ENCODE measurements at places on chromosomes 7 and 10. TPM values are rescaled to one million over a fixed set of nuclear protein-coding genes. Genes with fewer than 3 reads are reported as not detected.

The OR2A12 gene
- polyA plus RNA-seq: not detected

The WNT8B gene
- 0.63 TPM for polyA plus RNA-seq

The ZNF503 gene
- 37.3 TPM for polyA plus RNA-seq

The HOXA2 gene
- 11.6 TPM for polyA plus RNA-seq

The NACAD gene
- polyA plus RNA-seq: 8.9 TPM

The CEP55 gene
- polyA plus RNA-seq: 12.6 TPM

The SEMA3E gene
- 1.4 TPM for polyA plus RNA-seq

The TEX47 gene
- polyA plus RNA-seq: not detected

The ASAH2 gene
- 2.9 TPM for polyA plus RNA-seq

The MMP21 gene
- polyA plus RNA-seq: 0.38 TPM

The STAG3 gene
- polyA plus RNA-seq: 11.3 TPM

DNA sequence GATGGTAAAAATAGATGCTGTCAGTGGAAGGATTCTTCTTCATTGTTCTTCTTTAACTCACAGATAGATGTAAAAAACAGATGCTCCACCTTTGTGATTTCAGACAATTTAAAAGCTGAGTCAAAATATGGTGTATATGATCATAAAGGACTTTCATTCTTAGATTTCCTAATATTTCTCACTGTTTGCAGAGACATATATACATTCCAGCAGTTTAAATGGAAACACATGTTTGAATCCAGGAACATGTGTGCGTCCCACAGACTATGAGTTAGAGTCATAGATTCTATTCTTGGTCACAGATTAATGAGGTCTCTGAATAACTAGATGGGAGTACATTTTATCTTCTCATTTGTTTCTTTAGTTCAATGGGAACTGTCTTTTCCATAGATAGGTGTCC, 109.6 kb downstream of the BICC1 start:
- no peak for DNase-seq

DNA sequence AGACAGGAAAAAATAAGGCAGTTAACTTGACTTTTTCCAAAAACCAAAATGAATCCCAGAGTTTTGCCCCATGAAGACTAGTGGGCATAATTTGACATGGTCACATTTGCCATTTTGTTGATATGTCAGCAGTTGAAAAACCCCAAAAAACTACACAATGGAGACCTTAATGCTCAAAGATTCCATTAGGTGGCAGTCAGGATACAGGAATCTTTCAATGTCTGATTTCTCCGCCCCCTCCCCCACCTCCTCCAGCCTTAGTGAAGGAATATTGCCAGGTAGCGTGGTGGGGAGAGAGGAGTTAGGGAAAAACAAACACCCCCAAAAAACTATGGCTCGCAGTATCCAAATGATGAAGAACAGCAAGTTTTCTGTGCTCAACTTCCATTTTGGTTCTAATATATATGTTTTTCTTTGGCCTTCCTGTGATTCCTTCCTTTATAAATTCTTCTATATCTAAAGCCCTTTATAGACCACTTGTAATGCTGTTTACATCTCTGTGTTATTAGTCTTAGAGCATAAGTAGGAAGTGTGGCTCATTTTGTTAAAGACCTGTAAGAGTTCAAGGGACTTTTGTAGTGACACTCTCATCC, 6.7 kb upstream of the SMNDC1 start:
- no peak for DNase-seq

GRCh38 chr10:48286356-48286755, 11.9 kb upstream of the FRMPD2 start:
- DNase-seq: no peak

- DNase-seq: no peak
Observed at GRCh38 chr7:39525926-39526325, 40.3 kb upstream of the YAE1 start.

DNA sequence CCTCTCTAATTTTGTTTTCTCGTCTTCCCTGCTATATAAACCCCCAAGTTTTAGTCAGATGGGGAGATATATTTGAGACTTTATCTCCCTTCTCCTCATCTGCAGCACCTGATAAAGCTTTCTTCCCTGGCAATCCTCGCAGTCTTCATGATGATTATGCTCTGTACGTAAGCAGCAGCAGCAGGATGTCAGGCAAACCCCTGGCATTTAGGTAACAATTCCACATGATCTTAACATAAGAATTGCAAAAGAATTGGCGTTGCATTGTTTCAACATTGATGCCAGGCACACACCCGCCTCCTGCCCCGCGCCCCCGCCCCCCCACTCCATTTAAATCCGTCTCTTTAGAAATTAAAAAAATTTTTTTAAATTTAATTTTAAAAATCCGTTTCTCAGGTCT, 6.1 kb downstream of the PKD1L1 start:
- DNase-seq: no peak

- no peak for DNase-seq
Observed at GRCh38 chr7:102305414-102306268, 19.0 kb downstream of the SH2B2 start.

GRCh38 chr7:105623906-105624305, 42.6 kb upstream of the EFCAB10 start:
- DNase-seq: no peak

DNA sequence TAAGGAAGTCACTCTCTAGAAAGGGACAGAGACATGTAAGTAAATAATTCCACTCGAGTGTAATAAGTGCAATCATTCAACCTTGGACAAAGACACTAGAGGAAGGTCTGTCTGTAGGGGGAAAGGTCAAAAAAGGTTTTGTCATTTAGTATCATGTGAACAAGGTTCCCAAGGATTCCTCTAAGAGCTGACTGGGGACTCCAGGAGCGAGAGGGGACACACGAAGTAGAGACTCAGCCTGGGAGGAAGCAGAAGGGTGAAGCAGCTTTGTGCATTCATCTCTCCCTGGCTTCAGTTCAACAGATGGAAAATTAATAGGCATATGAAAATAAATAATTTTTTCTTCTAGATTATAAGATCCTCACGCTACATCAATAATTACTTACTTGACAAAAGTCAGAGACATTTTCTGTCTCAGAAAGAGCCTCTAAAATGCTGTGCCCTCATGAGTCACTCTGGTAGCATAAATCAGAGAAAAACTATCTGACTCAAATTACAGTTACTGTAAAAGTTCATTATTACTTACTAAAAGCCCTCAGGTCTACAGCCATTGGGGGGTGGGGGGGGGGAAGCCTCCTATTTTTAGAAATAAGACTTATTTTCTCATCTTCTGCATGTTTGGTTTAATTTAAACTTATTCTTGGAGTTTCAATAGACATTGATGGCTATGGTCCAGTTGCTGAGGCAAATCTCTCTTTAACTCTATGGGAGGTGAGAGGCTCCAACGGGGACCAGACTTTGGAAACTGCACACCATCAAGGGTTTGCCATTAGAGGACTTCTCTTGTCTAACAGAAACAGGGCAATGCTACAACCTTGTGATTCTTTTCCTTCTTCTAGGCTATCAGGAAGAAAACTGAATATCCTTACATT, 275.1 kb upstream of the KLF14 start:
- no peak for DNase-seq

GRCh38 chr10:79610601-79611191, at the start of gene SFTPA1:
Gene SFTPA1, plus strand, starts transcription at chr10:79610939. Its CDS starts 887 bp downstream, at chr10:79611826.
- no peak for DNase-seq

DNA sequence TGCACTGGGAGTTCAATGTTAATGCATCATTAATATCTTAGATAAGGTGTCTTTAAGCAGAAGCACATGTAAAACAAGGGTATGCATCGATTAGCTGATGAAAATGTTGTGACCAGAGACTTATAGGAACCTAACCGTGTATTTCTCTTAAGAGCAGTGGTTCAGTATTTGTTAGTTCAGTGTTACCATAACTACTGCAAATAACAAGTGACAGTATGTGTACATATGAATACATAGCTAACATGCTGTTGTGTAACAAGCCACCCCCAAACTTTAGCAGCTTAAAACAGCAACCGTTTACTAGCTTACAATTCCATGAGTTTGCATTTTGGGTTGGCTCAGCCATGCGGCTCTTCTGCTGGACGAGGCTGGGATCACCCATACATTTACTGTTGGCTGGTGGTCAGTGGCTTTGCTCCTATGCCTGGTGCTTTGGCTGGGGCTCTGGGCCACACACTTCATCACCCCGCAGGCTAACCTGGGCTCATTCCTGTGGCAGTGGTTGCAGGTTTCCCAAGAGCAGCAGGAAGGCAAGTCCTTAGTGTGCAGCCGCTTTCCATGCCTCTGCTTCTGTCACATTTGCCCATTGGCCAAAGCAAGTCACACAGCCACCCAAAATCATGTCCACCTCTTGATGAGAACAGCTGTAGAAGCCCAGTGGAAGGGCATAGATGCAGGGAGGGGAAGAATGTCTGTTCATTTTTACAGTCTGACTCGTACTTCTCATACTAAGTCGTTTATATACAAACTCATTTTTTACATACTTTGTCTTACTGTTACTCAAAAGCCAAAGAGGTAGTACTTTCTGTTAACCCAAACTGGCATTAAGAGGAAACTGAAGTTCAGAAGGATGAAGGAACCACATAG, 103.3 kb upstream of the GATA3 start:
- DNase-seq: no peak

DNA sequence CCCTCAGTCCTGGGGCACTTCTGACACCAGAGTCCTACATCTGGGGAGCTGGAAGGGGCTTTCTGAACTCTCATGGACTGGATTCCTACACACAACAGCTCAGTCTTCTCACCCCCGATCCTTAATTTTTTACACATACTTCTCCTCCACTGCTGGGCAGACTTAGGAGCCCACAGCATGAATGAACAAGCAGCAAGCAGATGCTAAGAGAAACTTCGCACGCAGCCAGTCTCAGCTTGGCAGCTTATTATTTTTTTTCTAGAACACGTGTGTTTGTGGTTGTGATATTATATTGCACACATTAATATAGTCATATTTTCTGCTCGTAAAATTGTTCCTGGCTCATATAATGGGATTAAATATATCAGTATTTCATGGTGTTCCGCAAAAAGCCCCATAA, 50.9 kb upstream of the LOXL4 start:
- no peak for DNase-seq

DNA sequence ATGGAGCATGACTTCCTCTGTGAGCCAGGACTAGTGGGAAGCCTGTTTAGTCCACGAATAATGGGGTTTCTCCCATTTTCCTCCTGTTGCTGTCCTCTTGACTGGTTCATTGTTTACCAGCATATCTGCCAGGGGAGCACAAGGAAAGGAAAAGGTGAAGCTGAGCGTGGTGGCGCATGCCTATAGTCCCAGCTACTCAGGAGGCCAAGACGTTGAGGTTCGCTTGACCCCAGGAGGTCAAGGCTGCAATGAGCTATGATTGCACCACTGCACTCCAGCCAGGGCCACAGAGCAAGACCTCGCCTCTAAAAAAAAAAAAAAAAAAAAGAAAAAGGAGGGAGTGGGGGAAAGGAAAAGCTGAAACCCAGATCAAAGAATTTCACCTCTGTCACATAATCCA, 5.8 kb upstream of the IL2RA start:
- no peak for DNase-seq

DNA sequence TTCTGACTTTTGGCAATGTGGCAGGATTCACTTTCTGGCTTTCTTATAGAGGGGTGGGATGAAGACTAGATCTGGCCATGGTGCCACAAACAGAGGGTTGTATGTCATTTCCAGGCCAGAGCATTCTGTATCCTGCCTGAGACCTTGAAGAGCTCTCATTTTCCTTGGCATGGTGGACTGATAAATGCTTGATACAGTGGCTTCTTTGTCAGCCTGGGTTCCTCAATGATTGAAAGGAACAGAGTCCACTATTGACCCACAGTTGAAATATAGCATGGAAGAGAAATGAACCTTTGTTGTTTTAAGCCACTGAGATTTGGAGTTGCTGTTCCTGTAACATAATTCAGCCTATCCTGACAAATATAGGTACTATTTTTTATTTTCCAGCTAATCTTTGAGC, 462.7 kb downstream of the SUGCT start:
- DNase-seq: no peak

DNA sequence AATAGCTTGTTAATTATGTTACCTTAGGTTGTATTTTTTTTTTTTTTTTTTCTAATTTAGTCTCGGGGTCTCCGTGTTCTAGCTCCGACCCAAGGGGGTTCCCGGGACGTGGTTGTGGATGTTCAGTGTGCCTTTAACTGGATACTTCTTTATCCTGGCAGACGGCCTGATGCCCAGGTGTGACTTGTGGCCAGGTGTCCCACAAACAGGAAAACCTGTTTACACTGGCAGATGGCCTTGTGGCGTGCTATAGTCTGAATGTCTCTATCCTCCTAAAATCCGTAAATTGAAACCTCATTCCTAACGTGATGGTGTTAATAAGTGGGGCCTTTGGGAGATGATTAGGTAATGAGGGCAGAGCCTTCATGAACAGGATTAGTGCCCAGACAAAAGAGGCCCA, 546.4 kb upstream of the C7orf33 start:
- no peak for DNase-seq

GRCh38 chr7:90552521-90552920, 43.6 kb upstream of the CDK14 start:
- no peak for DNase-seq

DNA sequence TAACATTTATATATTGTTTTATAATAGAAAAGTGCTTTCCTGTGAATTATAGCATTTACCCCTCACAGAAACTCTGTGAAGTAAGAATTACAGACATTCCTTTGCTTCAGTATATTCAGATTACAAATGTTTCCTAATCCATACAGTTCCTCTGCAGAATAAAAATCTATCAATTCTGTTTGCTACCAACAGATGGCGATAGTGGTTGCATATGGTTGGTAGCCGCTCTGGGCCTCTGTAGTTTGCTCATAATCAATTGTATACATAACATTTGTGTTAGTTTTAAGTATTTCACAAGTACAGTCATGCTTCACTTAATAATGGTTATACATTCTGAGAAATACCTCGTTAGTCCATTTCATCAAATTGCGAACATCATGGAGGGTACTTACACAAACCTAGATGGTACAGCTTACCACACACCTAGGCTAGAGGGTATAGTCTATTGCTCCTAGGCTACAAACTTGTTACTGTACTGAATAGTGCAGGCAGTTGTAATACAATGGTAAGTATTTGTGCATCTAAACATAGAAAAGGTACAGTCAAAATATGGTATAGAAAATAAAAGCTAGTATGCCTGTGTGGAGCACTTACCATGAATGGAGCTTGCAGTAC, 94.4 kb upstream of the STEAP4 start:
- DNase-seq: no peak

DNA sequence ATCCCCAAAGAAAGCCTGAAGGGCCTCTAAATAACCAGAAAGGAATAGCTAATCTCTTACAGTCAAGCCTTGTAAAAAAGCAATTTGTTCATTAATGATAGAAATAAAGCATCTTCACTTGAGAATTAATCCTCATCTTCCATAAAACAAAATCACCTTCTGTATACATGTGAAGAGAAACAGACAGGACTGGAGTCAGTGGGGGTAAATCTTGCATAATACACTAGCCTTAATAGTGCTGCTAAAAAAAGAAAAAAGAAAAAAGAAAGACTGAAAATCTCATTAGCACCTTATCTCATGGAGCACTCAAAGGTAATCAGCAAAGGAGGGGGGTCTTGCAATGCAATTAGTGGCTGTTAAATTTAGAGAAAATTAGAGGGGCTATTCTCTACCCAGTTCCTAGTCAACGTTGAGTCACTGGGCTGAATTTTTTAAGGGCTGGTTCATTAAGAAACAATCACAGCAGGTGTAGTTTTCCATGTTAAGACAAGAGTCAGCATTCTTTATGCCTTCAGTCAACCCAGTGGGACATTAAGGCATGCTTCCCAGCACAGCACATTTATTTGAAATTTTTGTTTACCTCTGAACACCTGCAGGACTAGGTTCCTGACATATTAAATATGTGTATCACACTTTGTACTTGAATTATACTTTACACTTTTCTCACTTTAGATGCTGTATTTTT, 1455.7 kb upstream of the CELF2 start:
- DNase-seq: no peak

Data from left renal pelvis (tissue), 4 donors.